Smooth muscle cell of trachea (primary cell): ENCODE measurements at places on chromosomes 5 and 9. TPM values are rescaled to one million over a fixed set of nuclear protein-coding genes. Genes with fewer than 3 reads are reported as not detected.

Gene ENHO
- total RNA-seq = not detected in 2 replicates

Gene GPX3
- total RNA-seq = 7.6 and 18.4 TPM in 2 replicates

Gene SEMA5A
- total RNA-seq = 11.7 and 12.5 TPM in 2 replicates

Gene FOXI1
- not detected in 2 replicates for total RNA-seq

Gene ADAMTSL2
- total RNA-seq = under 0.01 and 0.15 TPM in 2 replicates

Gene IQGAP2
- total RNA-seq = 6.1 and 15.1 TPM in 2 replicates

Gene GPX8
- 124 and 134 TPM in 2 replicates for total RNA-seq

Gene STOML2
- 157 and 220 TPM in 2 replicates for total RNA-seq

Gene SLC2A6
- total RNA-seq = 13.2 and 14.1 TPM in 2 replicates

Gene CDC20B
- total RNA-seq = under 0.01 TPM in 1 of 2 replicates, not detected in the other

Gene ENTPD2
- total RNA-seq = not detected in 2 replicates

Gene KIF4B
- 0.15 and 0.17 TPM in 2 replicates for total RNA-seq

Gene PSAT1
- 35.9 and 43.5 TPM in 2 replicates for total RNA-seq

Gene PSMB7
- 149 and 265 TPM in 2 replicates for total RNA-seq

Gene ORM1
- total RNA-seq = not detected in 2 replicates

Gene C5orf52
- not detected in 2 replicates for total RNA-seq

Gene NR5A1
- total RNA-seq = not detected in 2 replicates

Gene PBX3
- 103 and 184 TPM in 2 replicates for total RNA-seq

Gene PRR16
- total RNA-seq = 5.8 and 9.3 TPM in 2 replicates

Gene MUSK
- 1.7 and 1.9 TPM in 2 replicates for total RNA-seq

Gene ELAVL2
- 0.15 and 0.17 TPM in 2 replicates for total RNA-seq

Gene HTR1A
- total RNA-seq = not detected in 2 replicates

Gene CATSPER3
- total RNA-seq = 0.17 TPM in 1 of 2 replicates, not detected in the other

Gene RGMB
- 63.0 and 99.9 TPM in 2 replicates for total RNA-seq

Gene TNFSF15
- total RNA-seq = 0.44 and 0.99 TPM in 2 replicates

Gene GLRA1
- total RNA-seq = not detected in 2 replicates

Gene C5orf34
- 1.3 and 6.3 TPM in 2 replicates for total RNA-seq

Gene OTP
- not detected in 2 replicates for total RNA-seq

Gene ESM1
- total RNA-seq = 3.3 and 8.0 TPM in 2 replicates

Gene FOXD4
- 0.17 TPM in 1 of 2 replicates, not detected in the other for total RNA-seq

Gene NEUROG1
- not detected in 2 replicates for total RNA-seq

Gene FXN
- 0.99 and 2.5 TPM in 2 replicates for total RNA-seq

Gene NUDT12
- 11.1 and 18.8 TPM in 2 replicates for total RNA-seq

Gene HRH2
- not detected in 2 replicates for total RNA-seq

Gene NCBP1
- total RNA-seq = 36.4 and 46.7 TPM in 2 replicates

Gene SNX30
- 17.6 and 24.8 TPM in 2 replicates for total RNA-seq

Gene KIF20A
- 12.2 and 108 TPM in 2 replicates for total RNA-seq

Gene NOL8
- total RNA-seq = 24.3 and 32.7 TPM in 2 replicates

Gene MYOT
- total RNA-seq = not detected in 2 replicates

Gene PTPA
- 130 and 145 TPM in 2 replicates for total RNA-seq

Gene MLANA
- total RNA-seq = not detected in 2 replicates

Gene NUTM2G
- not detected in 2 replicates for total RNA-seq

Gene PPP3R2
- not detected in 2 replicates for total RNA-seq

Gene TAF11L5
- total RNA-seq = not detected in 2 replicates

Gene PRUNE2
- 10.6 and 11.4 TPM in 2 replicates for total RNA-seq

Gene HMMR
- total RNA-seq = 3.1 and 61.5 TPM in 2 replicates

Gene PCDHA5
- total RNA-seq = under 0.01 TPM in 1 of 2 replicates, not detected in the other

Gene PCDHB10
- 0.15 and 0.66 TPM in 2 replicates for total RNA-seq

Gene AK3
- 64.7 and 77.9 TPM in 2 replicates for total RNA-seq

Gene FOXD4L5
- total RNA-seq = 0.15 and 0.17 TPM in 2 replicates

Gene PCDHGC5
- 7.9 and 8.1 TPM in 2 replicates for total RNA-seq

Gene RNF183
- not detected in 2 replicates for total RNA-seq

Gene LHX3
- under 0.01 TPM in 1 of 2 replicates, not detected in the other for total RNA-seq

Gene OLFM1
- total RNA-seq = 4.1 and 4.9 TPM in 2 replicates

Gene BARHL1
- total RNA-seq = not detected in 2 replicates
